ENCODE measurements at places on chromosomes 7 and 10.

GRCh38 chr10:84342584-84342983 lies 14.2 kb downstream of the CCSER2 start:
- DNase-seq, result no peak

GRCh38 chr10:75197906-75198305 lies 12.7 kb upstream of the VDAC2 start:
- no peak for DNase-seq

- no peak for DNase-seq
Observed at GRCh38 chr7:155377838-155378579, 79.9 kb upstream of the EN2 start.

DNA sequence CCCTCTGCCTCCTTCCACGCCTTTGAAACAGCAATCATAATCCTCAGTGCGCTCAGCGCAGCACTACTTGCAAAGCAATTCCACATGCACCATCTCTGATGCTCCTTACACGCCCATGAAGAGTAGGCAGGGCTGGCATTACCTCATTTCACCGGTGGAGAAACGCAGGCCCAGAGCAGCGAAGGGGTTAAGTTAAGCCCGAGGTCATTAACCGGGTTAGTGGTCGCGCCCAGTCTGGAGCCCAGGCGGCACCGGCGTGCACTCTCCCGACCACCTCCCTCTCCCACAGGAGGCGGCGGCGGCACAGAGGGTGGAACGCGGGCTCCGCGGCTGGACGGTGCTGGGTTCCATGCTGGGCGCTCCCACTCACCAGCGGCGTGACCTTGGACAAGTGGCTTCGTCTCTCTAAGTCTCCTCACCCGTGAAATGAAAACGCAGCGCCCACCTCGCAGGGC lies 515 bp downstream of the FASTK start:
- DNase-seq, result no peak

DNA sequence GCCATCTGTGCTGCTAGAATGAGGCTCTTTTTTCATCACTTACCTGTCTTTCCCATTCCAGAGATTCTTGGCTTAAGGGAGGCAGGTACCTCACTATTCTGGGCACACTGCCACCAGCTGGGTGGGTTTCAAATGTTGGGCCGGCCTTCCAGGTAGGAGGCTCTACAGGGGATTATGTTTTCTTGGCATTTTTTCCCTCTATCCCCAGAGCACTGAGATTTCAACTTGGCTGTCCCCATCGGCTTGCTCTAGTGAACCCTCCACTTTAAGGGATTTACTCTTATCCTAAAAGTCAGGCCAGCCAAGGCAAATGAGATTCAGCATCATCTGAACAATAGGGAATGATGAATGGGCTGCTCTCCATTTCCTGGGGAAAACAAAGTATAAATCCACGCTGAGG lies 710.1 kb upstream of the CELF2 start:
- DNase-seq, result no peak

DNA sequence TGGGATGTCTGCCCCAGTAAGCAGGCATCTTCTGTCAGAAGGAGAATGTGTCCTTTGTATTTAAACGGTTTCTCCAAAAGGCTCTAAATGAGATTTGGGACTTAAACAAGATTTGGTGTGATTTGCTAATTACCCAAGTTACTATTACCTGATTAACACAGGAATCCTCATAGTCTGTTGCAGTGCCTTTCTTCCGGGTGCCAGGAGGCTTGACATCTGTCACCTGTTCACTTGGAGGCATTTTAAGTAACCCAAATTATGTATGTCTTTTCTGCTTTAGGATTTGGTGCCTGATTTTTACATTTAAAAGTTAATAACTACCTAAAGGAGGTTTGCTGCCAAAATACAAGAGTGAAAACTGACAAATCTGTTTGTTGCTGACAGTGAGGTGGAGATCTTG lies 587.9 kb upstream of the GALNT17 start:
- no peak for DNase-seq

DNA sequence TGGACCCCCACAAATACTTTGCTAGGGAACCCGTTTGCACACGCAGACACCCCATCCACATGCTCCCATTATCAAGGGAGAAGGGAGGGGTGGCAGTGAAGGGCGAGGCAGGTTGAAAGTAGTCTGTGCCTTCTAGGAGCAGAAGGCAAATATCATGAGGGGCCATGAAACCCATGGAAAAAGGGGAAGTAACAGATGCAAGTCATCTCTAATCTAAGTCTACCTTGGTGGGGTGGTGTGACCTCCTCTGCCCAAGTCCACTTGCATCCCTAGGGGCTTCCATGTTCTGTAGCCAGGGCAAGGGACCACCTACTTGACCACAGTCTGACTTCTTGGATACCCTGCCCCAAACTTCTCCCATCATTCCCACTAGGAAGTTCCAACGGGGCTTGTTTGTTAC lies 5.5 kb downstream of the GIMAP6 start:
- DNase-seq, result no peak
